ENCODE measurements at places on chromosomes 2 and 18.
A peak's percentile ranks its signal among the peaks of the same experiment; 100 is the strongest.

- no peak for DNase-seq
Observed at GRCh38 chr2:2101924-2102323, 229.2 kb downstream of the MYT1L start.

DNA sequence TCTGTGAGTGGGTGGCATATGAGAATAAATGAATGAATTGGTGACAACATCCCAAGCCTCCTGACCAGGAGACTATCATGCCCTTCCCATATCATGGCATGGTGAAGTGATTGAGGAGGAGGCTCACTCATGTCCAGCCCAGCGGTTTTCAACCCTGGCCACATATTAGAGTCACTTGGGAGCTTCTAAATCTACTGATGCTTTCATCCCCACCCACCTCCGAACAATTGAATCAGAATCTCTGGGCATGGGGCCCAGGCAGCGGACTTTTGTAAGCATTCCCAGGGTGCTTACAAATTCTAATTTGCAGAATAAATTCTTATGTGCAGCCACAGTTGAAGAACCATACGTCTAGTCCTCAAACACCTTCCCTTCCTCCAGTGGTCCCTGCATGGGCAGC lies 81.7 kb upstream of the SEC11C start:
- no peak for DNase-seq

DNA sequence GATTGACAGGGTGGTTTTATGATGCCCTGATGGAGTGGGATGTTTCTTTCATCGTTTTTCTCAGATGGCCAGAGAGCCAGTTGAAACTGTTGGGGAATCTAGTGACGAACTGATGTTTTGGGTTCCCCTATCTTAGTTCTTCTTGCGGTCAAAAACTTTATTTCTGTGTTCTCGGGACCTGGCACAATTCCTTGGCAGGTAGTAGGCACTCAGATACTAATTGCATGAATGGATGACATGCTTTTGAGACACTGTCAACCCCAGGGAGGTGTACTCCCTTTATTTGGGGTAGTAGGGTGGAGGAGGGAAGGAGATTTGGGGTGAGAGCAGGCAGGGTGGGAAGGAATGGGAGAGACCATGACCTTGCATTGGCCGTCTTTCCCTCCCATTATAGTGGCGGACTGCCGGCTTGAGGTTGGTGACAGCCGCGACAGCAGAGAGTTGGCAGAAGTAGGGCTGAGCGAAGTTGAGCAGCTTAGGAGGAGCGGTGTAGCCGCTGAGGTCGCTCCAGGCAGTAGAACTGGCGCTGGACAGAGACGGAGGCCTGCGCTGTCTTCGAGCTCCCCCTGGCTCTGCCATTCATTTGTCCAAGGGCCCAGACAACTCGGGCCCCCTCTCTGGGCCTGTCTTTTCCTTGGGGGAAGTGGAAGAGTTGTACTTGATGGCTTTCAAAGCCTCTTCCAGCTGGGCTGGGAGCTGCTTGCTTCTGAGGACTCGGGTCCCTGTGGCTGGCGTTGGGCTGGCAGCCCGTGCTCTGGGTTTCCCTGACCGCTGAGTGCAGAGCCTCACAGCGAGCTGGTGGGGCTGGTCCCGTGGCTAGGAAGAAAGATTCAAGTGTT lies 2.6 kb downstream of the TET3 start:
- peak; percentile 59 for DNase-seq

GRCh38 chr2:23900133-23900532 lies 26.8 kb downstream of the ATAD2B start:
- no peak for DNase-seq

- DNase-seq, result no peak
Observed at GRCh38 chr18:58005885-58006523, 38.0 kb upstream of the NEDD4L start.

GRCh38 chr2:80086831-80087230 lies 217.7 kb downstream of the LRRTM1 start:
- DNase-seq, result no peak

- DNase-seq, result no peak
Observed at GRCh38 chr2:224655006-224655537, 61.1 kb downstream of the CCDC195 start.

DNA sequence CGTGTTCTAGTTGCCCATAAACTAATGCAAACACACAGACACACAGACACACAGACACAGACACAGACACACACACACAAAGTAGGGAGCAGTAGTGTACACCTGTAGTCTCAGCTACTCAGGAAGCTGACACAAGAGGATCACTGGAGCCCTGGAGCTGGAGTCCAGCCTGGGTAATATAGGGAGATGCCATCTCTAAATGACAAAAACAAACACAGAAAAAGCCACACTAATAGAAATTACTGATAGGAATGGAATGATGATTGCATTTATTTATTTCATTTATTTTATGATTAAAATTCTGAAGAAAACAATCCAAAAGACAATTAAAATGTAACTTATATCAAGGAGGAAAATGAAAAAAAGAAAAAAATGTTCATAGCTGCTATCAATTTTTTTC lies 30.8 kb downstream of the TCF4 start:
- DNase-seq, result no peak

DNA sequence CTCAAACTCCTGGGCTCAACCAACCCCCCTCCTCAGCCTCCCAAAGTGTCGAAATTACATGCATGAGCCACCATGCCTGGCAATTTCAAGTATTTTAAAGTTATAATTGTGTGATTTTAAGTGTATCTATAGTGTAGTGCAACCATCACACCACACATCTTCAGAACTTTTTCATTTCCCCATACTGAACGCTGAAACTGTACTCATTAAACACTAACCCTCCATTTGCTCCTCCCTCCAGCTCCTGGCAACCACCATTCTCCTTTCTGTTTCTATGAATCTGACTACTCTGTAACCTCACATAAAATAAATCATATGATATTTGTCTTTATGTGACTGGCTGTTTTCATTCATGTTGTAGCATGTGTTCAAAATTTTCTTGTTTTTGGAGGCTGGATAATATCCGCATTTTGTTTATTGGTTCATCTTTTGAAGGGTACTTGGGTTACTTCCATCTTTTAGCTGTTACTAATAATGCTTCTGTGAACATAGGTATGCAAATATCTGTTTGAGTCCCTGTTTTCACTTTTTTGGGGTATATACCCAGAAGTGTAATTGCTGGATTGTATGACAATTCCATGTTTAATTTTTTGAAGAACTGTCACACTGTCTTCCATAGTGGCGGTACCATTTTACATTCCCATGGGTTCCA lies 188.2 kb downstream of the PLCL1 start:
- DNase-seq, result no peak

All from CD4-positive, alpha-beta T cell treated with Interleukin-17A for 1 hour (primary cell).